ENCODE measurements at places on chromosomes 1 and 21.

DNA sequence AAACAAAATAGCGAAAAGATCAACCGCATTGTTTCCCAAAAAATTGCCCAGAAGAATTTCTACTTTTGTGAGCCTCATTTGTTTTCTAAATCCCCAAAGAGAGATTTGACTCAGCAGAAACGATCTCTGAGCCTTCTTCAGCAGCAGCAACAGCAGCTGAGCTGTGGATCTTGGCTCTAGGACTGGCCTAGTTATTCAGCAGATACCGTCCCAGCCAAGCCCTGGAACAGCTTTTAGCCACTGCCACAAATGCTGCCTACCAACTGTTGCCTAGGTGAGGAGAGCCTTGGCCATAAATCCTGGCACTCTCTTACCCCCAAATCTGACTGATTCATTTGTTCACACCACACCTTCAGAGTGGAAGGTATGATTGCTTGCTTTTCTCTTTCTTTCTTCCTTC lies 320.1 kb downstream of the TGFB2 start:
- no peak for DNase-seq

GRCh38 chr1:164636757-164637156 lies 77.8 kb downstream of the PBX1 start:
- no peak for DNase-seq

DNA sequence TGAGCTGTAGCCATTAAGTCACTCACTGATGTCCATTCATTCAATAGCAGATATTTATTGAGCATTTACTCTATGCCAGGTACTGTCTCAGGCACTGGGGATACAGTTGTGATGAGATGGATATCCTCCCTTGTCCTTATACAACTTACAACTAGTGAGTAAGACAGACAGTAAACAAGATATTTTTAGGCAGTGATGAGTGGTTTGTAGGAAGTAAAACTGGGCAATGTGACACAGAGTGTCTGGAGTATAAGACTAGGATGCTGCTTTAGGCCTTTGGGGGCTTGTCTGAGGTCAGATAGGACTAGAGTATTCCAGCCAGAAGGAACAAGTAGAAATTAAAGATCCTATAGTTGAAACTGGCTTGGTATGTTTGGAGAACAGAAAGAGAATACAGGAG lies 41.4 kb downstream of the NOS1AP start:
- no peak for DNase-seq

- no peak for DNase-seq
Measured at GRCh38 chr21:22890656-22891055, 1892.4 kb downstream of the NCAM2 start.

DNA sequence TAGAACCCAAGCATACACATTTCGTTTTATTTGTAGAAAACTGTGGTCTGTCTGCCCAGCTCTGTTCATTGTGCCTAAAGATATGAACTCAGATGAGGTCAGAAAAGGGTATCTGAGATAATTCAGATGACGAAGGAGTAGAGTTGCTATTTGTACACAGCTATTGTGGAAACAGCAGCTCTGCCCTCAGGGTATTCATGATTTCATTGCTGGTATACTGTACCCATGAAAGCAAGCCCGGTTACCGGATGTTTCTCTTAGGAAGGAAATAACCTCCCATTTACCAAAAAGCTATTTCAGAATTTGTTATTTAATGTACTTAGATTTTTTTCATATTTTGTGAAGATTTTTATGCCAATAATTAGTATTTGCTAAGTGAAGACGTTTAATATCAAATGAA lies 37.8 kb downstream of the SMAP2 start:
- DNase-seq, result no peak

GRCh38 chr1:230972855-230973271 lies 5.8 kb downstream of the TTC13 start:
- no peak for DNase-seq

DNA sequence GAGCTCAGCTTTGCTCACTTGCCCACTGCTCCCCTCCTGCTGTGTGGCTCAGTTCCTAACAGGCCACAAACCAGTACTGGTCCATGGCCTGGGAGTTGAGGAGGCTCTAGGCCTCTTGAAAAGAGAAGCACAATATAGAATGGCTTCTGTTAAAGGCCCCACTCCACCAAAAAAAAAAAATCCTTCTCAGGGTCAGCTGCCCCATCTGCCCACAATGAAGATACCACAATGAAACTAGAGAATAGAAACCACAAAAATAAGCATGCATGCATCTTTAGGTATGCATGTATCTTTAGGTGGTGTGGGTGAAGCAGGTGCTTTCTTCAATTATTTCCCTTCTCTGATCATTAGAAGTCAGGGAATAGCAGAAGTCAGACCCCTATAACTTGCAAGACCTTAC lies 620.4 kb upstream of the BEND5 start:
- no peak for DNase-seq

DNA sequence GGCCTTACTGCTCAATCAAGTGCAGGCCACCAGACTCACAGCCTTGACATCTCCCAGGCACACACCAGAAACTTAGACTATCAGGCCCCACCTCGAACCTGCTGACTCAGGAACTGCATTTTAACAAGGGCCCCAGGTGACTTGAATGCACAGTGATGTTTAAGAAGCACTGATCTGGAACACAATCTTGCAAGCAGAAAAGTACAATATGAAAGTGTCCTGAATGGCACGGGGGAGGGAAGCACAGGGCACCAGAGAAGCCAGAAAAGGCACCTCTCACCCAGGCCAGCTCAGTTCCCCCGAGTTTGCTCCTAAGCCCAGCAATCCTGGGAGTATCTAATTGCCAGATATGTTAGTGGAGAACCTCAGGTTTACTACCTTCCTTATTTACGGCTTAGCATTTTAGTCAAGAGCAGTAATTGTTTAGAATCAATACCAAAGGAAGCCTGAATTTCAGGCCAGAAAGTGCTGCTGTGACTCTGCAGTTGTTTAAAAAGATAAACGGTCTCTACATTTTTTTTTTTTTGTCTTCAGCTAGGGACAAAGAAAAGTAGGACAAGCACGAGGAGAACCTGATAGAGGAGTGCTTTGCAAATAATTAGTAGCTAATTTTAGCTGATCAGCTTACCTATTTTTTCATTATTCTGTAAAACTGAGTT lies 50.9 kb upstream of the CDC42BPA start:
- DNase-seq, result no peak

DNA sequence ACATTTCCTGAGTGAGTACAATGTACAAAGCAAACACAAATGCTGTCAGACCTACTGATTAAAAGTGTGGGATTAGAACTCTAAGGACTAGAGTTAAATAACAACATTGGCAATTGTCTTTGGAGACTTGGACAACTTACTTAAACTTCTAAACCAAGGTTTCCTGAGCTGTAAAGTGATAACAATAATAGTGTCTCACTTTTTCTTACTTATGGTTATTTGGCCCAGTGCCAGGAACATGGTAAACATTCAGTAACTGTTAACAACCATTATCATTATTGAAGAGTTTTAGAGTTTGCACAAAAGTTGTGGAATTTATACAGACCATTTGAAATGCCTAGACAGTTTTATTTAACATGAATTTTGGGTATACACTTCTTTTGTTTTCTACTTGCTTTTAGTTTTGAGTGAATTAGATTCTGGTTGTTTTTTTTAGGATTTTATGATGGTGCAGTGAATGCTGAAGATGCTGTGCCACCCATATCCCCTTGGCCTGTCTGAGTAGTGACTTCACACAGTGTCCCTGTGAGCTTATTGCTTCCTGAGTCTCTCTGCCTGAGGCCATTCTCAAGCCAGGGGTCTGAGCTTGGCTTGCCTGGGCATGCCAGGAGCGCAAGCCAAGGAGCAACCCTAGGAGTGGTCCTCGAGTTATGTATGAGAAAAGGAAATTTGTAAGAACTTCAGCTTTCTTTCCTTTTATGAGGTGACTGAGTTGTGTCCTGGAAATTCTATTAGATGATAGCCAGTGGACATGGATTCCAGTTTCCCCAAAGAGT lies 932.8 kb downstream of the TTLL7 start:
- no peak for DNase-seq

DNA sequence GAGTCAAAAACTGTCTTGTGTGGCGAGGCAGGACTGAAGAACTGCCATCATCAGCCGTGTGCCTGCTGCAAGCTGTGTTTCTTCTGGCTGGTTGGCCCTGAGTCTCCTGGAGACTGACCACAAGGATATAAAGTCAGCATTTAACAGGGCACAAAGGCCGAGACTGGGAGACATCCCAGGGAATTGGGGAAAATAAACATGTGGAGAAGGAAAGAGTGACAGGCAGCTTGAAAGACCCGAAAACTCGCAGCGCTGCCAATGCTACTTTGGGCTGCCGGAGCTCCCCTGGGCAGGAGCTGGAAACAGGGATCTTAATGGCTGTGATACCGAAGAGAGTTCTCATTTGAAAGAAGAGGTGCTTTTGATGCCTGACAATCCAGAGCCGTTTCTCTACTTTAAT lies 125.3 kb upstream of the HMGB4 start:
- no peak for DNase-seq

GRCh38 chr1:211474451-211474850 lies 17.5 kb downstream of the RD3 start:
- no peak for DNase-seq

DNA sequence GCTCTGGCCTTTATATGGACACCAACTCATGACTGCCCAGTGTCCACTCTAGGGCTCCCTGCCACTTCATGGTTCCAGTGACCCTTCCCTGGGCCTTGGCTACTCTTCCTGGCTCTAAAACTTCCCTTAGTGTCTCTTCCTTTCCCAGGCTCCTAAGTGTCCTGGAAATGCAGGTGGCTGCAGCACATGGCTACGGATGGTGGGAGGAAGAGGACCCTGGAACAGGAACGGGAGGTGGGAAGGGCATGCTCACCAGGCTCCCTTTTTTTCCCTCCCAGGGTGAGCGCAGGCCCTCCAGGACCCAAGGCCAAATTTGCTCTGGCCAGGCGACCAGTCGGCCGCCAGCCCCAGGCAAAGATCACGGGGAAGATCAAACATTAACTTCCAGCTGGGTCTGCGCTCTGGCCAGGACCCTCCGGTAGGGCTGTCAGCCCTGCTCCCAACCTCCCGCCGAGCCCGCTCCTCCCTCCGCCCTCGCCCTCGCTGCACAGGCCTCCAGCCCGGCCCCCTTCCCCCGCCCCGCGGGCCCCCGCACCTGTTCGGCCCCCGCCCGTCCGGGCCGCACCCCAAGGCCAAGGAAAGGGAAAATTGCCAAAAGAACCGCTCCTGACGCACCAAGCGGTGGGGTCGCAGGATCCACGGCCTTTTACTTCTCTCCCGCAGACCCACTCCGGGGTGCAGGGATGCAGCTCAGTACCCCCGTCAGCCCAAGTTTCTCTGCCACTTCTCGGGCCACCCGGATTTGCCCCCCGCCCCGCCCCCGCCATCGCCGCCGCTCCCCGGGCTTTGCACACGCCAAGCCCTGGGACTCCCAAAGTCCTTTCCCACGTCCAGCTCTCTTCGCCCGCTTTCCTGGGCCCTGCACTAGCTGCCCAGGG lies 894 bp downstream of the TCEA3 start:
- DNase-seq, result peak; percentile 63

DNA sequence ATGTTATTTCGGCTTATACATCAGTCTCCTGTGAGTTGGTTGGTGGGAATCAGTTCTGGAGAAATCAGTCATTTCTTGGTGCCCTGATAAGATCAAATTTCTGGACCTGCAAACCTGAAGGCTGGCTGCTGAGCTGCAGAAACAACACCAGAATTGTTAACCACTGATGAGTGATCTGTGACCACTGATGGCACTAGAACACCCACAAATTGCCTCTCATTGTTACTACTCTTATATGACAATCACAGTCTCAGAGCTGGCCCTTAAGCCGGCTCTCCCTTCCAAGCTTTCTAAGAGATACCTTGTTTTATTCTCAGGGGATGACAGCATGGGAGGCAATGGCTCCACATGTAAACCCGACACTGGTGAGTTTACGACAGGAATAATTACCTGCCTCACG lies 1.9 kb downstream of the C1orf162 start:
- DNase-seq, result no peak

DNA sequence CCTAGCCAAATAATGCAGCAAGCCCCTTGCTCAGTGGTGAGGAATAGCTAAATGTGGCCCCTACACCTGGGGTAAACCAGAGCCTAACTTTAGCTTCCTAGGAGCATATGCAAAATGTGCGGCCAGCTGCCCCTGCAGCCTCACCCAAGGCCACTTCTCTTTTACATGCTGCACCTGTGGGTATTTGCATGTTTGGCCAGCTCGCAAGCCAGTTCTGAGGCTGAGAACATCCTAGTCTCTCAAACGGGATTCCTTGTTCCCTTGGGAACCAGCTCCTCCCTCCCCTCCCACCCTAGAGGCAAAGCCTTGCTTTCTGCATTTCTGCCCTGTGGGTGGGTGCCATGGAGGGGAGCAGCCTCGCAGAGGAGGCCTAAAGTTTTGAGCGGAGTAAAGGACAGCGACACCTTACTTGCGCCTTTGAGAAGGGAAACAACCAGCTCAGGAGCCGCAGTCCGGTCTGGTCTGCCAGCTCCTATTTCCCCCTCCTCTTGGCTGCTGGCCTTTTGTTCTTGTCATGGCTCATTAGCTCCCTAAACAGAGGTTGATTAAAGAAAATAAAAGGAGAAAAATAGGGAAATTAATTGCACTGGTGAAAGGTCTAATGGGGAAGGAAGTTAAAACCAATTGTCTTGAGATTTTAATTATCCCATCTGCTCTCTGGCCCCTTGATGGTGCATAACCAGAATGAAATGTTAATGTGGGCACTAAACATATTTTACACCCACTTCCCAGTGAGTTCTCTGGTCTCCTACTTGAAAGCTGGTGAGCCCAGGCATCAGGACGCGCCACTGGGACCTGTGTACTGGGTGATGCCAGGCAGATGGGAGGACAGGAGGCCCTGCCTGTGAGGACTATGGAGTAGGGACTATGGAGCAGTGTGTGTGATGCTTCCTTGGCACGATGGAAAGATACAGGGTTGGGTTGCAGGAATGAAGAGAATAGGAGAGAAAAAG lies 68.7 kb downstream of the TEX35 start:
- DNase-seq, result peak; percentile 25

- no peak for DNase-seq
Measured at GRCh38 chr1:160911441-160911840, 26.5 kb upstream of the ITLN1 start.

- DNase-seq, result no peak
Measured at GRCh38 chr1:3054474-3054873, 14.5 kb upstream of the PRDM16 start.

GRCh38 chr1:217053676-217054075 lies 330.4 kb upstream of the ESRRG start:
- no peak for DNase-seq

- DNase-seq, result no peak
Measured at GRCh38 chr1:245264226-245264625, 109.4 kb downstream of the KIF26B start.

DNA sequence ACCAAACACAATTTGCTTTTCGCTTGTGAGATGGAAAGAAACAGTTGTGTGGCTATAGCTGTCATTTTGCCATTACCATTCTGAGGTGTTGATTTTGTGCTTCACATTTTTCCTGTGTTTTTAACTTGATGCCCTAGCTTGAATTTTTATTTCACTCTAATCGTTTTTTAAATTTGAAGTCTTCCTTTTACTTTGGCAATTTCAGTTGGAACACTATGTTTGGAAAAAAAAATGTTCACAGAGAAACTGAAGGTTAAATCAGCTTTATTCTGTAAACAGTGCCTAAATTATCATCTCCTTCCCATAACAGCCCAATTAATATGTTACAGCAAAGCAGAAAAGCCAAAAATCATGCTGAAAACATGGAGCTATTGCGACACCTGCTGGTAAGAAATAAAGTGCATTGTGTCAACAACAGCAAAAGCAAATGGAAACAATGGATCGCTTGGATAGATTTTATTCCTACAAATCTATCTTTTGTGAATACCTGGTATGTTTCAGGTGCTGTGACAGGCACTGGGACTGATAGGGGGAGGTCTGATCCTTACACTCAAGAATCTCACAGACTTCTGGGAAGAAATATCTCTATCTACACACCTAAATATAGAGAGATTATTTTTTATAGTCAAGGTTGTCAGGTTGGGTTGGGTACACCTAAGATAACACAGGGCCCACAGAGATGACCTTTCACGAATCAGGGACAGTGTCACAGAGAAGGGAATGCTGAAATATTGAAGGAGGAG lies 16.2 kb upstream of the ERICH3 start:
- peak; percentile 63 for DNase-seq
